HepG2 (cell line): ENCODE measurements at places on chromosomes 1 and 21. TPM values are rescaled to one million over a fixed set of nuclear protein-coding genes. Genes with fewer than 3 reads are reported as not detected.

GRCh38 chr1:58466630-58467241 is 79.8 kb downstream of the OMA1 start:
- H3K4me1 ChIP-seq: no peaks in the 10 kb centered on the region
- H3K4me3 ChIP-seq: no peak overlapping the region
- no peak for DNase-seq
- H3K36me3 ChIP-seq: no peaks in the 10 kb centered on the region
- H3K27me3 ChIP-seq: no peaks in the 10 kb centered on the region
- no peak overlapping the region for H3K27ac ChIP-seq

The PTGS2 gene
- total RNA-seq: not detected in 2 replicates

The IQCC gene
- 2.3 and 3.0 TPM in 2 replicates for total RNA-seq

The ERICH3 gene
- not detected in 2 replicates for total RNA-seq
